ENCODE measurements at places on chromosomes 5 and 9.
A peak's percentile ranks its signal among the peaks of the same experiment; 100 is the strongest.

GRCh38 chr5:94793113-94793815, 174.8 kb downstream of the SLF1 start:
- peak; percentile 83 for DNase-seq

DNA sequence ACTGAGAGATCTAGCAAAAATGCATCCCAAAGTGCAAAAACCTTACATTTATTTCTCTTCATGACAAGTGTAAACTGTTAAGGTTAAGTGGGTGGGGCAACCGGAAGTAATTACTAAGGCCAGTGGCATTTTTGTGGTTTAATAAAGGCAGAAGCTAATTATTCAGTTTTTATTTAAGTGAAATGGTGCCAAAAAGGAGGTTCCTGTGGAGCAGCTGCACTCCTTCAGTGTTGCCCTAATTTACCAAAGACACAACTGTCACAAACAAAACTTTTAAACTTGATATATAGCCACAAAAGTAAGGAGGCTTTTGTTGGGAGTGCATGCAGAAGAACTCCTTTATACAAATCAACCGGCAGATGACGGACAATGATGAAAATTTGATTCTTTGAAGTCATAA, 81.6 kb downstream of the NDUFS4 start:
- peak; percentile 57 for DNase-seq

- DNase-seq: peak; percentile 84
Measured at GRCh38 chr9:126781186-126782052, 23.4 kb upstream of the ZBTB43 start.

GRCh38 chr5:122959740-122960445, 76.6 kb downstream of the PPIC start:
- DNase-seq: no peak

DNA sequence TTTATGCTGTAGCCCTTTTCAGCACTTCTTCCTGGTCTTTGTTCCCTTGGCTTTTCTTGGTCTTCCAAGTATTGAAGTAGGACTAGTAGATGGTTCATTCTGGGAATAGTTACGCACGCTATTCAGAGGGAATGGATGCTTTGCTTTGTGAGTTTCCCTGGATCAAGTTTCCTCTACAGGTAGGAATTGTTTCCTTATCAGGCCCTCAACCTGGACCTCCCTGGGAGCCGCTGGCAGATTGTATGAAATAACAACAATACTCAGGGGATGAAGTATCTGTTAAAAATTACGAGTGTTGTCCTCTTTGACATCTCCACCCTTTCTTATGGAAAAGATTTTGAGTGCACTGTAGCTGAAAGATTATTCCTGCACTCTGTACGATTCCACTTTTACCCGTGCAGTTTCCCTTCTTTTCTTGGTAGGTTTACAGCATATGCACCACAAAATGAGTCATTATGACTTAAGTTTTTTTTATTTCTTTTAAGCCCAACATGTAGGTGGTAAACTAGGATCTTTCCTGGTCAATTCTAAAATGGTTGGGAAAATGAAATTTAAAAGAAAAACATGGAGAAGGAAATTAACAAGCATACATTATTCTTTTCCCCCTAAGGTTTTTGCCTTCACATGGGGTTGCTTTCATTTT, 57.9 kb downstream of the ARHGAP26 start:
- no peak for DNase-seq

GRCh38 chr5:158886086-158886485, 213.6 kb downstream of the EBF1 start:
- no peak for DNase-seq

DNA sequence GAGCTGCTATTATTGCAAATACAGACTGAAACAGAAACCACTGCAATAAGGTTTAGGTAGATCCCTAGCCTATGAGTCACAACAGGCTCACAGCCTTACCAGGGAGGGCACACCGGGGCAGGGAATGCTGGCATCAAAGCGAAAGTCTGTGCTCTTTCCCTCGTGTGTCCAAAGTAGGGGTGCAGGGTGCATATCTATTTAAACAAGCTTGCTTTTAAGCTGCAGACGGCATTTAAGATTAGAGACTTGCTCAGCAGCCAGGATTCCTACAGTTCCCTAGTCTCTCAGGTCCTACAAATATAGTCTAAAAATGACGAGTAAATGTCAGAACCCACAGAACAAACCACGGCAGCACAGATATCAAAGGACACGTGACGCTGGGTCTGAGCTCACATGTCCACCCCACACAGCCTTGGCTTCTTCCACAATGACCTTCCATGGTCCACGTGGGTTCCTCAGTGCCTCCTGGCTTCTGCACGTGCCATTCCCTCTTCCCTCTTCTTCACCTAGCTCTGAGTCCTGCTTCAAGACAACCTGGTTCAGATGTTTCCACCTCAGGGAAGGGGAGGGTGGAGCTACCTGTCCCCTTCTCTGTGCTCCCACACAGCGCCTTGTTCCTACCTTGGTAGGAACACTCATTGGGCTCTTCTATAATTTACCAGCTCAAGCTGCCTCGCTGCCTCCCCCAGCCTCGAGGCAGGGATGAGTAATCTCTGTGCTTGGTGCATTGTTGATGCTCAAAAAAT, 193.2 kb downstream of the MAPKAP1 start:
- DNase-seq: peak; percentile 76
